Activated CD4-positive, alpha-beta T cell treated with anti-CD3 and anti-CD28 coated beads for 4 hours (primary cell): ENCODE measurements at places on chromosomes 6 and 20.

GRCh38 chr6:9224539-9224938, 789.2 kb upstream of the SLC35B3 start:
- DNase-seq = no peak

DNA sequence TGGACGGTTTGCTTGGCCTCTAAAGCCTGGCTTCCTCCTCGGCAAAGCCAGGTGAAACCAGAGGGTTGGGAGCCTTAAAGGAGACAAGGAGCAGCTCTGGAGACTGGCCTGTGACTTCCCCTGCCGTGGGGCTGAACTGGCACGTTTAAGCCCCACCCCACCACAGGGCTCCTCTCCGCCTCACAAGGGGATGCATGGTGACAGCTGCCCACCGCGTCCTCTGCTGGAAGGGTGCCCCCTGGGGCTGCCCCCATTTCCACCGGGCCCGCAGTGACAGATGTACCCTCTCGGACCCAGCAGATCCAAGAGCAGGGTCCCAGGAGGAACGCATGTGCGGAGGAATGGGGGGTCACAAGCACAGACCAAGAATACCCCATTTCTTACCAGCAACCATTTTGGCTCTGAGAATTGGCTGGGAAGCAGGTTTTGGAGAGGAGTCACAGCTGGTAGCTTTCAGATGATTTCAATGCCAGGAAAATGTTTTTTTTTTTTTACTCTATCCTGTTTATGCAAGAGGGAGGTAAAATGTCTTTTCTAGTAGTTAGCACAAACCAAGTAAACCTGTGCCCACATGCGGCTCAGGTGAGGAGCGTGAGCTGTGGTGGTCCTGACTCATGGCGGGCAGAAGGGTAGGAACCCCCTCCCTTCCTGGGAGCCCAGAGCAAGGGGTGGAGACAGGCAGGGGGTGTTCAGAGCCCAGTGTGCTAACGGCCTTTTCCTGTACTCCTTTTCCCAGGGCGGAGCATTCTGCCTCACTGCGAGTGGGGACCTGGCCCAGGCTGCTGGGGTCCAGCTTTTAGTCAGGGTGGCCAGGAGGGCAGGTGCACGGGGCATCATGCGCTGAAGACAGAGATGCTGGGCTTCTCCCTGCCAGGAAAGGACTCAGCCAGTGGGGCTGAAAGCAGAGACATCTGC, 33.0 kb downstream of the FRMD1 start:
- DNase-seq = no peak

GRCh38 chr6:105204331-105204730, 24.5 kb upstream of the POPDC3 start:
- no peak for DNase-seq

DNA sequence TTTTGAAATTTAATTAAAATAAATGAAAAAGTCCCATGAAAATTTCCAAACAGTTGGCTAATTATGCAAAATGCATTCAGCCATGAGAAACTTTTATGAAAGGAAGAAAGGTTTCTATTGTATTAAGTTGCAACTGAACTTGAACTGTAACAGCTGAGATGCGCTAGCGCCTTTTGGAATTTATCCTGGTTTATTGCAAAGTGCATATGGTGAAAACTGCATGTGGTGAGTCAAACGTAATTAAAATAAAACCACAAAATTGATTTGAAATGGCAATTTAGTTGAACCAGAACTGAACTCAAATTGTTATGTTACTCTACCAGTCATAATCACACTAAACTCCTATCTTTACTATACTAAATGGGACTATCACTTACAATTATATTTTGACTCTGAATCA, 46.4 kb upstream of the COL21A1 start:
- DNase-seq = no peak

- DNase-seq = no peak
These were observed 723.2 kb downstream of the EPM2A start for GRCh38 chr6:145012039-145012662.

GRCh38 chr6:107543088-107543487, 53.2 kb downstream of the SOBP start:
- no peak for DNase-seq

DNA sequence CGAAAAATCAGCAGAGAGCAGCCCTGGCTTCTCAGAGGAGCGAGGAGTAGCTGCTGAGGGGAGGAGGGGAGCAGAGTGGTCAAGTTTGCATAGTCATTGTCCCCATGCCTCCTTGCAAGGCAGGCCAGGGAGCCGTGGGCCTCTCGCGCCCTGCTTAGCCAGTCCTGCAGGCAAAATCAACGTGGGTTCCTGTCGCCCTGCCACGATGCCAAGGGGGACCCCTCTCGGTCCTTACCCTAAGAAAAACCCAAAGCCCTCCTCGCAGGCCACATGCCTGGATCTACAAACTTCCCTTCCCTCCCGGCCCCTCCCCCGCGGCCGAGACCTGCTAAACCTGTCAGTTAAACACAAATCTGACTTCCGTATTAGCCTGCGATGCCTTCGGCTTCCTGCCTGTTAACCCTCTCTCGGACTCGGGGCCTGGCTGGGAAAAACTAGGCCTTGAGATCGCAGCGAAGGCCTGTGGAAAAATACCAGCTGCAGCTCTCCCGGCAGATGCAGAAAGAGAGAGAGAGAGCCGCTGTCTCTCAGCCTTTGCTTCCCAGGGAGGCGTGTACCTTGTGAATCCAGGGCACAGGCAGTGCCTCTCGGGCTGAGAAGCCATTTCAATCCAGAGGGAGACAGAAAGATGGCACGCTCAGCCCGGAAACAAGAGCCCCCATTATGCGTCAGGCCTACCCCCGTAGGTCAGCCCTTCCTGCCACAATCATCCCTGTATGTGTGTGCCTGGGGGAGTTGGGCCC, 968 bp upstream of the ZMYND8 start:
- peak; percentile 55 for DNase-seq

DNA sequence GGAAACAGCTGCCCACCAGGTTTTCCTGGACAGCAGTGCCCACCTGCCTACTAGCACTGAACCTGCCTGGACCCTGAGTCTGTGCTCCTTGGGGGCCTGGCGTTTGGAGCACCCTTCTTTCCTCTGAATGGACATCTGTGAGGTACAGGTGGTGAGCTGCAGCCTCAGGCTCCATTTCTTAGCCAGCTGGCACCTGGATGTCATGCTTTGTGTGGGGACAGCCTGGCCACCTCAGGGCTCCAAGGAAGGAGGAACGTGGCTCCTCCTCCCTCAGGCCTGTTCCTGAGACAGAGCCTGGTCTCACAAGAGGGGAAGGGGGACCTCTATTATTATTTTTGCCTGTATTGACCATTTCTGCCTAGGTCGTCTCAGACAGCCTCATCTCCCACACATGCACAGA, 8.1 kb downstream of the TMEM151B start:
- no peak for DNase-seq

DNA sequence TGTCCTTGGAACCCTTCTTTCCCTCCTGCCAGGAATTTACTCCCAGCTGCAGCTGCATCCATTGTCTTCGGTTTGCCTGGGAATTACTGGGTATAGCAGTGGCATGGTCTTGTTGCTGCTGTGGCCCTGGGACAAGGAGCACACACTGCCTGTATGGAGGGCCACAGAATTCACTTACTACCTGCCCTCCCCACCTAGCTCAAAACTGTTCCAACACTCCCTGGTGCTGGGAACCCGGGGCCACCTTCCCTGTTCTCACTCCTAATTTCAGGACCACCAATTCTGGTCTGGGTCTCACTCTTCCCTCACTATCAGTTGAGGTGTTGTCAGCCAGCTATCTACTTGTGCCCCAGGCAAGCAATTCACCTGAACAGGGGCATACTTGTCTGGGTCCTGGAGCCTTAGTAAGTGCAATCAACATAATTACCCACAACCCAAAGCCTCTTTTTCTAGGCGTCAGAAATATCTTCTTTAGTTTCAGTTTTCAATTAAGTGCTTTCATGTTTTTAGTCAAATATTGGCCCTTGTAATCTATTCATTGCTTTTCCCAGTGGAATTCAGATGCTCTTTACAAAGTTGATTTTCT, 47.2 kb downstream of the METTL24 start:
- DNase-seq = no peak

GRCh38 chr6:37173493-37174195, 3.7 kb downstream of the PIM1 start:
- DNase-seq = peak; percentile 58

DNA sequence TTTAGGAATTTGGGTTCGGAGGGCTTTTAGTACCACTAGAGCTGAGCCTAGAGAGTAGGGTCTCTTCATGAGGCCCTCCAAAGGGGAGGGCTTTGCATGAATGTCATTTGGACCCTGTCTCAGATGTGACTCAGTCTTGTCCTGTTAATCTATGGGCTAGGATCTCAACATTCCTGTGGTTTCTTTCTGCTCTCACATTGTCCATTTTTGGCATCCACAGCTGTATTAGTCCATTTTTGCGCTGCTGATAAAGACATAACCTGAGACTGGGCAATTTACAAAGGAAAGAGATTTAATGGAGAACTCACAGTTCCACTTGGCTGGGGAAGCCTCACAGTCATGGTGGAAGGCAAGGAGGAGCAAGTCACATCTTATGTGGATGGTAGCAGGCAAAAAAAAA, 61.0 kb downstream of the CRYBG1 start:
- no peak for DNase-seq

DNA sequence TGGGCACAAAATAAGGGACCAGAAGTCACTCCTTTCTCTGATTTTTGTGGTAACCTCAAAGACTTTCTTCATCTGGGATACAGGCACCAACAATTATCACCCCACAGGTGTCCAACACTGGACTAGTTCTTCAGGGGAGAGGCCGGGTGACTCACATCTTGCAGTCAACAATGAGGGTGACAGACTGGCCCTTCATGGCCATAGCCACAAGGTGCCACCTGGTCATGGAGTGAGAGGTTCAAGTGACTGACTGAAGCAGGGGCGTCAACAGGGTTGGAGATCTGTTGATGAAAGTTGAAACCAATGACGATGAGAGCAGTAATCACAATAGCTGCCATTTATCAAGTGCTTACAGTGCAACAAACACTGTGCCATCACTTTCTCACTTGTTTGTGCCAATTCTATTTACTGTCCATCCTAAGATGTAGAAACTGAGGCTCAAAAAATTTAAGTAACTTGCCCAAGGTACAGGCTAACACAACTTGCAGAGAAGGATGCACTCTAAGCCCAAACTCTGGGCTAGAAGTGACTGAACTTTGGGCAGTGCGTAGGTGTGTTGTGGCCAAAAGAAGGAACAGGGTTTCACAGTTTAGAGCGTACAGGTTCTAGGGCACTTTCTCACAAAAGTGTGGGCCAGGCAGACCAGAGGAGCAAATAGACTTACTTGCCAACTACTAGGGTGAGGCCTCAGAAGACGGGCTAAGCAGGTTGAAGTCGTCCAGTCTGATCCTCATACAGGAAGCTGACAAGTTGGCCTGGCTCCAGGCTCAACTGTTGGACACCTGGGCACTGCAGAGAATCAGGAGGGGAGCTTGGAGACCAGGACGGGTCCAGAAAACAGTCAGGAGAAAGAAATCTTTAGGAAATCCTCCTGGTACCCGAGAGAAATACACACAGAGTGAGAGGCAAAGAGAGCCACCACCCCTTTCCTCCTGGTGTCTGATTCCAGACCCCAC, 30.4 kb downstream of the HLA-DPB1 start:
- no peak for DNase-seq

- DNase-seq = no peak
These were observed 67.1 kb downstream of the HDGFL1 start for GRCh38 chr6:22636452-22636851.

DNA sequence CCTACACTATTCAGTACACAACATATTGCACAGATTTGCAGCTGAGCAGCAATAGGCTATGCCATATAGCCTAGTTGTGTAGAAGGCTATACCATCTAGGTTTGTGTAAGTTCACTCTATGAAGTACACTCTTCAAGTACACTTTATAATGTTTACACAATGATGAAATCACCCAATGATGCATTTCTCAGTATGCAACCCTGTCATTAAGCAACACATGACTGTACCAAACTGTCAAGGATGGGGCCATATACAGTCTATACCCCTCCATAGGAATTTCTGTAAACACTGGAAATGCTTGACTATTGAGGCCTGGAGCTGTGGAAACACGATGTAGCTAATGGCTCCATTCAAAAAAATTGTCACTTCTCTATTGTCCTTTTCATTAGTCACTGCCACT, 535.4 kb downstream of the EPM2A start:
- DNase-seq = no peak

GRCh38 chr6:28488916-28489365, 26.7 kb downstream of the GPX6 start:
- DNase-seq = no peak

GRCh38 chr6:41177695-41178094, 14.8 kb upstream of the TREM2 start:
- DNase-seq = no peak

- DNase-seq = no peak
These were observed 60.1 kb downstream of the DAAM2 start for GRCh38 chr6:39852324-39852723.

- no peak for DNase-seq
These were observed 6.4 kb downstream of the OSTM1 start for GRCh38 chr6:108068182-108068581.

GRCh38 chr6:91276315-91276714, 689.4 kb upstream of the MAP3K7 start:
- DNase-seq = no peak

GRCh38 chr6:40962241-40962640, 76.8 kb downstream of the UNC5CL start:
- DNase-seq = no peak

DNA sequence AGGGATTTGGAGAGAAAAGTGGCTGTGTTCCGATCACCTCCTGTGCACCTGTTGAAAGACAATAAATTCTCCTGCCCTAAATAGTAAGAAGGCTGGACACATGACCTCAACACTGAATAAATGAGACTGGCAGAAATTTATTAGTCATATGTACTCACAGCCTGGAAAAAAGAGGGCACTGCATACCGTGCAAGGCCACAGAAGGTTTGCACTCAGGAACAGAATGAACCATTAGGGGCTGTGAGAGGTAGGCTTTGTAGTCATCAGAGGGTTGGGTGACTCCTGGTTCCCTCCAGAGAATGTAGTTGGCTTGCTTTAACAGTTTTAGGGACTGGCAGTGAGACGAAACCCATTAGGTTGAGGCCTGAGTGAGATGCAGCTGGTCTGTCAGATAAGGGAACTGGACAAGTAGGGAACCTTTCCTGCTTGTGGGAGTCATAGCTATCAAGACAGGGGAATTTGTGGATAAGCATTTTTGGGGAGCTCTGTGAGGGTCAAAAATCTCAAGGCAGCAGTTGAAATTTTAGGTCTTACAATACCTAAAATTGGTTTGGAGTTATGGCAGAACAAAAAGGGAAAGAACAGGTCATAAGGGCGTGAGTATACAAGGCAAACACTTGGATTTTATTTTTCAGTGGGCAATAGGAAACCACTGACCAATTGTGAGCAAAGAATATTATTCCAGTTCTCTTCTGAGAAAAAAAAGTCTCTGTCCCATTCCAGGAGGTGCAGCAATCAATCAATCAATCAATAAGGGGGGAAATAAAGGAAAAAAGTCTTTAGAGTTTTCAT, 67.9 kb upstream of the BTN3A2 start:
- DNase-seq = no peak
